Stimulated activated CD4-positive, alpha-beta T cell treated with anti-CD3 and anti-CD28 coated beads, Interleukin-1b, Interleukin-23, amount 100 ng/mL, for 1 hour (primary cell): ENCODE measurements at places on chromosomes 7 and 10.

DNA sequence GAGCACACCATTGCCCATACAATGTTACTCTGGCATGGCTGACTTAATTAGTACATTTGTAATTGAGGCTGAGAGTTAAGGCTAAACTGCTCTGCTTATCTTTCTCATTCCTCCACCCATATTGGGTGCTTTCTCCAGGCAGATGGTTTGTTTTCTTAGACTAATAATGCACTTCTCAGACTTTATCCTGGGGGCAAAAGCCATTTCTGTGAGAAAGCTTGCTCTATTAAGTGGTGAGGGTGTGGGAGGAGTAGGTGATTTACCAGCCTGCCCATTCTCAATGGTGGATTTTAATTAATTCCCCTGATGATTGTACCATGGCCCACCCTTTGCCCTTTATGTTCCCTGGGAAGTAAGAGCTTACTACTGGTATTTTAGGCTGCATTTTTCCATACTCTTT lies 174.8 kb downstream of the FOXP2 start:
- no peak for DNase-seq

DNA sequence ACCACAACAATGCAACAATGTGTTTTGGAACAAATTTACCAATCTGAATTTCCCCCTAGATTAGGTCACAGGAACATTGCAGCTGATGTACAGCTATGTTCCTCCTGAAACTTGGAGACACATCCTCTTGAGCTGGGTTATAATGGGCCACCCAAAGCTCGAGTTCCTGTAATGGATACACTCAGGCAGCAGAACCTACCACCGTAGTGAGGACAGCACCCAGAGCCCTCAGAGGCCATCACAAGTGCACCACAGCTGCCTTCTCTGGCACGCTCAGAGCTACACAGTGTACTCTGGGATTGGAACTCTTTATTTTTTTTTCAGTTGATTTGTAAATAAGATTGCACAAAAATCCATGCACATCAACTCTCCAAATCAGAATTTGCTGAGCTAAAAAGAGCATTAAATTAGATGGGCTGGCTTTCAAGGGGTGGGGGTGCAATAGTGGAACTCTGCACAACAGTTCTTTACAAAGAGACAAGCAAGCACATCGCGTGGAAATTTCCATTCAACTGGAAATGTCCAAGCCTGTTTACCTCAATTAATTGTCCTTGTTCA lies 56.7 kb downstream of the EGFR start:
- DNase-seq, result no peak

GRCh38 chr10:104897696-104898095 lies 256.6 kb downstream of the SORCS3 start:
- DNase-seq, result no peak

DNA sequence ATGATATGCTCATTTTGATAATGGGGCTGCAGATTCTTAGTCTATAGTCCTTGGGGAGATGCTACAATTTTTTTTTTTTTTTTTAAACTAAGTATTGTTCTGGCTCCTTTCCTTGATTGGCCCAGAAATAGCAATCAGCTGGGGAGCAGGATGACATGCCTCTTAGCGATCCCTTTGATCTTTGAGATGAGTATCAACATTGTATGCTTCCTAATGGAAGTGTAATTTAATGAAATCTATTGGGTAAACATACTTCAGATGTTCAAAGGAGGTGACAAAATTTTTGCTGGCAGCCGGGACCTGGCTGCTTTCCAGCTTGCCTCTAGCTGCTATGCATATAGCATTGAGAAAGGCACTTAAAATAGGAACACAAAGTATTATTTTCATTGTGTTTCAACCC lies 43.5 kb downstream of the VTI1A start:
- no peak for DNase-seq

- DNase-seq, result no peak
These were observed 82.0 kb downstream of the LRMDA start for GRCh38 chr10:75513292-75513885.

DNA sequence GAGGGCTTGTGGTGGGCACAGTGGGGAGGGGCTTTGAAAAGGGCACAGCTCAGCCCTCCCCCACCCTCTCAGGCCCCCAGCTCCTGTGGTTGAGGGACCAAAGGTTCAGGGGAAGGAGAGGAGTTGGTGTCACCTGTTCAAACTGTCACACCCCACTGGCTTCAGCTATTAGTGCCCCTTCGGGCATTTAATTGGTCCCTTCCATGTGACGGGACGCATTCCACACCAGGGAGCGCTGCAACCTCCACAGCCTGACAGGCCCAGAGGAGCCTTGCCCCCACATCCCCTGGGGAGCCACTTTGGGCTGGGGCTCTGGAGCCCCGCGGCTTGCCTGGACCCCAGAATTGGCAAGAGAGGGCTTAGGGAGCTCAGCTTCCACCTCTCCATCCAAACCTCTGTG lies 75.7 kb downstream of the C10orf105 start:
- no peak for DNase-seq

DNA sequence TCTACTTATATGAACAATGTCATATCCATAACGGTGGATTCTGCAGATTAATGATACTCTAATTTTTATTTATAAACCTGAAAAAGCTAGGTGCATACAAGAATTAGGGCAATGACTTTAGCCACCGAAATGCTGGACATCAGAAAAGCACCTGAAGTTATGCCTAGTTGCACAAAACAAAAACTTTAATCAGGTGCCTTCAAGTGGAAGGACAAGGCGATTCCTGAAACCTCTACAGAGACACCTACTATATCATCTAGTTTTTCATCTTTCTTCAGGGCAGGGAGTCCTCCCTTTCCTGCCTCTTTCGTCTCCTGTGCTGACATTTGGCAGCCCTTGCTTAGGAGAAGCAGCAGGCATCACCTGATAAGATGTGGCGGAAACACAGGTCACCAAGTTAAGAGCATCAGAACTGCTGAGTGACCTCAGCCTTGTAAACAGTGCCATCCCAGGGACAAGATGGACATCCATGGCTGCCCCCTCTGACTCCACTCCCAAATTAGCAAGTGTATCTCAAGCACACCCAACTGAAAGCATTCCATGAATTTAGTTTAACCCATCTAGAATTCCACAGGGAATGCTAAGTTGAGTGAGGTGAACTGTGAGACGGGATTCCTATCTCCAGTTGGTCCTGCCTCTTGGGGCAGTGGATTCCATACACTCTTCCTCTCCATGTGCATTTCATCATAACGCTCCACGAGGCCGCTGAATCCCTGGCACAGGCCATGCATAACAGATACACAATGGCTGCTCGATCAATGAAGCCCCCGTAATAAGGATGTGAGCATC lies 5.8 kb downstream of the ITPRIP start:
- no peak for DNase-seq

DNA sequence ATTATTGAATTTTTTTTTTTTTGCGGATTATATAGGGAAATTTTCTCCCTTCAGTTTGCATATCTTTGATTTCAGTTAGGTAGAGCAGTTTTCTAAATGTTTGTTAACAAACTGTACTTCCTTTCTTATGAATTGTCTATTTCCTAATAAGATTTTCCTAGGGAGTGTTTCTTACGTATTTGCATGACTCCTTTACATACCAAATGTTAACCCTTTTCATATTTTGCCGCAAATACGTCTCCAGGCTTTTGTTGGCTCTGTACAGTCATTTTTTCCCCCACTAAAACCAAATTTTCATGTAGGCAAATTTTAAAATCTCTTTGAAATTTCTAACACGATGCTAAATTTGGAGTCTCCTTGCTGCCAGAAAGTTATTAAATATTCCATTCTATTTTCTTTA lies 1.9 kb upstream of the FRAT2 start:
- DNase-seq, result no peak

DNA sequence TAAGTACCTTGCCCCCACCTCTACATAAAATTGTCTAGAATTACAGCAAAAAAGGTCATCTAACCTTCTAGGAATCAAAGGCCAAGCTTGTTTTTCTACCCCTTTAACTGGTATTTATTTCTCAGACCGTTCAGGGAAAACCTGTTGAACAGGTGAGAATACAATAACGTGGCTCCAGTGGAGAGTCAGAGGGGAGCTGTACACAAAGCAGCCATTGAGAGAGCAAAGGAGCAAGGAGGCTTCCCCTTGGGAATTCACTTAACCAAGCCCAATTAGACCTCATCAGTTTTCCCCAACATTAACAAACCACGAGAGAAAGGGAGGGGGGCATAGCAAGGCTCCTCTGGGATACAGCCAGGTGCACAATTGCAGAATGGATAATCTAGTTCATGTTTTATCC lies 101.9 kb downstream of the ELMO1 start:
- DNase-seq, result no peak

DNA sequence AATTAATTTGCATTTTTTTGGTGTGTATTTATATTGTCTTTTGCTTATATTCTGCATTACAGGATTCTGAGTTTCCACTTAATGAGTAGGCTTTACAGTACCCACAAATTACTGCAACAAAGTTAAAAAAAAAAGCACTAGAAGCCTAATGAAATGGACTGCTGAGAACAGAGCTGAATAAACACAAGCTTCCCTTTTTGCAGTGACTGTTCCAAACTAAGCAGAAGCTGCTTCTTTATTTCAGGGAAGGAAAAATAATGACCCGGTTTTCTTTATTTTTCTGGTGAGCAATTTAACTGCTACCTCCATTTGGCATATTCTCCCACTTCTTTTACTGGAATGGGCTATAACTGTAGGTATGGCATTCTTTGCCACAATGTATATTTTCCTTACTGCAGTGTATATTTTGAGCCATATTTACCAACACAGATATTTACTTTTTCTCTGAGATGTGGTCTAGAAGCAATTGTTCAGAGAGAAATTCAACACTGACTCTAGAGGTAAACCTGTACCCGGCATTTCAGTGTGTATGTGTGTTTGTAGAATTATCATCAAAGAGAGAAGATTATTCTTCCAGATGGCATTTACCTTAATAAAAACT lies 56.9 kb downstream of the HDAC9 start:
- DNase-seq, result no peak

DNA sequence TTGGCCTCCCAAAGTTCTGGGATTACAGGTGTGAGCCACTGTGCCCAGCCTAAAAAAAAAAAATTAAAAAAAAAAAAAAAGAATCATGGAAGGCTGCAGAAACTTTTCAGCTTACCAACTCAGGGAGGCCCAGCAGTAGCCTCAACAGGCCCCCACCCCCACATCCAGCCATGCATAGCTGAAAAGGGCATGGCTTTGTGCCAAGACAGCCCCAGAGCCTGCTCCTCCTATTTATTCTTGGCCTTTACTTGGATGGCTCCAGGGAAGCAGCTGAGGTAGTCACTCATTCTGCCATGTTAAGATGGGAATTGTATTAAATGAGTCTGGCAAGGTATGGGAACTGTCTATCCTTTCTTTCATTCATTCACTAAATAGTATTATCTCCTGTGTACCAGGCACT lies 13.7 kb upstream of the CNNM2 start:
- DNase-seq, result no peak

- DNase-seq, result no peak
These were observed 90.9 kb upstream of the PPIF start for GRCh38 chr10:79256264-79256806.

- DNase-seq, result peak; percentile 8
These were observed 155.5 kb downstream of the COBL start for GRCh38 chr7:51160990-51161615.

DNA sequence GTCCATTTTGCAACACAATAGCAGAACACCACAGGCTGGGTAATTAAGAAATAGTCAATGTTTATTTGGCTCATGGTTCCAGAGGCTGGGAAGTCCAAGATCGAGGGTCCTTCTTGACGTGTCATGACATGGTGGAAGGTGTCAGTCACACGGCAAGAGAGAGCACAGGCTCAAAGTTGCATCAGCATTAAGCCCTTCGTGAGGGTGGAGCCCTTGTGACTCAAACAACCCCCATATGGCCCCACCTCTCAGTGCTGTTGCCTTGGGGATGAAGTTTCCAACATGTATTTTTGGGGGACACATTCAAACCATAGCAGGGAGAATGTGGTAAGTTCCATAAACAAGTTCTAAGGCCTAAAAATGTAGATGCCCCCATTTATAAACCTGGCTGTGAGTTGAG lies 24.6 kb upstream of the GTPBP4 start:
- DNase-seq, result no peak

DNA sequence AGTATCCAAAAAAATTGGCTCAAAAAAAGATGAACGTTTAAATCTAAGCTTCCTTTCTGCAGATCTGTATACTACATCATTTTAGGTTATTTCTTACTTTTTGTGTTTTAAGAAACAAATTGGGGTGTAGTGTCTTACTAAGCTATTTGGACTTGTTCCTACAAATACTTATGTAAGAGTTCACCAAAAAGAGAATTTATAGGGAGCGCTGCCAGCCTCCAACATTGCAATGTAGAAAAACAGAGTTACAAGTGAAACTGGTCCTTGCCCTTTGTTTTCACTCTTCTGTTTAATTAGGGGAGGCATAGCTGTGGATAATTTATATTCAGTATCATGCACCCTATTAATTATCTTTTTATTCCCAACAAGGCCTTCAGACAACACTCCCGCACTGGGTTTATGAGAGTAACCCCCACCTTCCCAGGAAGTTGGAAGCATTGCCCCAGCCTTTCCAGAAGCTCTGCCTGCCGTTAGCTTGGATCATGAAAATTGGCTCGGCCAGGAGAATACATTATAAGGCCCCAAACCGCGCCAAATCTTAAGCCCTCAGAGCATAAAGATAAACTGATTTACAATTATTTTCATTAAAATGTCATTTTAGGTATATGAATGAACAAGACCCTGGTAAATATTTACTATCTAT lies 261.8 kb upstream of the KLF6 start:
- DNase-seq, result no peak

GRCh38 chr10:74058658-74059057 lies 60.7 kb downstream of the VCL start:
- no peak for DNase-seq

- DNase-seq, result no peak
These were observed 256.9 kb upstream of the CDC14C start for GRCh38 chr7:48667407-48667806.

DNA sequence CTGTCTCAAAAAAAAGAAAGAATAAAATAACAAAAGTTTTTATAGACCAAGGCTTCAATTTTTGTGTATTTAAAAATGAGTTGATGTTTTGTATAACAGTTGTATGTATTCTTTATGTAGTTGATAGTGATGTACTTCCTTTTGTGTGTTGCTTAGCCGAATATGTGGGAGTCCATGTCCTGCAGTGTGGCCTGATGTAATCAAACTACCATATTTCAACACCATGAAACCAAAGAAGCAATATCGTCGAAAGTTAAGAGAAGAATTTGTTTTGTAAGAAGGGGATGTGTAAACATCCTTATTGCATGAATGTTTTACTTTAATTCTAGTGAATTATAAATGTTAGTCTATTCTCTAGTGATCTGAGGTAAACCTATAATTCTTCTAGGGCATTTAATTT lies 56.6 kb downstream of the MPLKIP start:
- DNase-seq, result no peak

- DNase-seq, result no peak
These were observed 720.2 kb upstream of the FZD8 start for GRCh38 chr10:36362257-36362656.

GRCh38 chr7:97771576-97771975 lies 39.7 kb downstream of the TAC1 start:
- DNase-seq, result no peak

- DNase-seq, result no peak
These were observed 228.1 kb downstream of the ACTR3B start for GRCh38 chr7:152987656-152988055.

- DNase-seq, result no peak
These were observed 13.3 kb upstream of the ACSL5 start for GRCh38 chr10:112360308-112361270.
